BJ (cell line): ENCODE measurements at places on chromosomes 3 and 15. TPM values are rescaled to one million over a fixed set of nuclear protein-coding genes. Genes with fewer than 3 reads are reported as not detected.

Gene STRIT1
- polyA plus RNA-seq, result not detected in 2 replicates

GRCh38 chr15:28921336-28921735 is 35.6 kb downstream of the APBA2 start:
- DNase-seq, result no peak

GRCh38 chr3:190382082-190382481 is 5.9 kb upstream of the CLDN16 start:
- DNase-seq, result peak; percentile 58

GRCh38 chr15:57792724-57793449 is 86.4 kb downstream of the POLR2M start:
- no peak for DNase-seq

DNA sequence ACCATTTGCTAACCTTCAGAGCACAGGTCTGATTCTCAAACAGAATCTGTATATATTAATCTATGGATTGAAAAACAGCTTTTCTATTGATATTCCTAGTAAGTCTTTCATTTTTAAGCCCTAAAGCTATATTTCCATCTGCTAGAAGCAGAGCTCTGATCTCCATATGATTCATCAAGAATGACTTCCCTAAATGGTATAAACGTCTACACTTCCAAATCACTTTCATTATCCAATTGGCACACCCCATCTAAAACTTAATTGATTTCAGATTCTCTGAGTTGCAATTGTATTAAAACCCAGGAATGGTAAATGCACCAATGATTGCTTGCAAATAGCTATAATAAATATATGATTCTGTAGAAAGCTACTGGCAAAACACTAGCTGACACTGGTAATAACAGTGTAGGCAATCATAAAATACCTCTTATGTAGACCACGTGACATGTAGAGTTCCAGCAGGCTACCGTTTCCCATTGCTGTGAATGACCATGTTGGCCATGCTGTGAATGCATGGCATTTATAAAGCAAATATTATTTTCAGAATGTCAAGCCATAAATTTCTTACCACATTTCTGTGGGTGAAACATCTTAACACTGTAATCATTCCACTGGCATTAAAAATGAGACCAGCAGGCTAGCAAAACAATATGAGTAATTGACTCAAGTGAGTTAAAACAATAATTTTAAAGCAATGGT is 226.0 kb downstream of the ZMAT3 start:
- DNase-seq, result peak; percentile 37

GRCh38 chr3:21962456-21962855 is 211.4 kb upstream of the ZNF385D start:
- no peak for DNase-seq

- no peak for DNase-seq
These were observed 184.2 kb upstream of the STAC start for GRCh38 chr3:36196058-36196457.

DNA sequence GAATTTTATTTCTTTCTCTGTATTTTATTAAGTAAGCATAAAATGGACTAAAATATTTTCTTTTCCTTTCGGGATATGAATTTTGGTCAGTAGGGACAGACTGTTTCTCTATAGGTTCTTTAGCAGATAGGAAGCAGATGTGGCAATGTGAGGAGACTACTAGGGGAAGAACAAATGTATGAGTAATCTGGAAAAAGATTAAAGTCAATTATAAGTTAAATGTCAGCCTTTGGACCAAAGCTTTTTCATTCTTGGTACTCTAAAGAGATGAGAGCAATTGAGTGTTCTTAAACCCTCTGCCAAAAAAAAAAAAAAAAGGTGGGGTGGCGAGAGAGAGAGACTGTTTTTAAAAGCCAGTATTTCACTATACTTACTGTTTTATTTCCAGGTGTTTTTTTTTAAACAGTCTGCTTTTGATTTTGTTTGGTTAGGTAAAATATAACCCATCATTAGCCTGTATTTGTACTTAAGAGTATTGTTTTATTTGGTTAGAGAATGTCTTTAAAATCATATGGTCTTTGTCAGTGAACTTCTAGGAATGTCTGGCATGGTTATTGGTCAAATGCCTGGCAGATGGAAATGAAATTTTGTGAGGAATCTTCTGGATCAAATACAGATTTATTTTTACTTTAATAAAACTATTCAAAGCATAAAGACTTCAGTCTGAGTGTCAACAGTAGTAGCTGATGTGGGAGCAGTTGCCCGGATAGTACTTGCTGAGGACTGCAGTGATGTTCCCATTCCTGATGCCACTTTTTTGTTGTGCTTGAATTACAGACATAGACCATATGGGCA is 63.8 kb downstream of the LRRC49 start:
- peak; percentile 32 for DNase-seq

- no peak for DNase-seq
These were observed 5.2 kb upstream of the TCF12 start for GRCh38 chr15:56913241-56913640.
